ENCODE measurements at places on chromosomes 3 and 15. TPM values are rescaled to one million over a fixed set of nuclear protein-coding genes. Genes with fewer than 3 reads are reported as not detected.
A peak's percentile ranks its signal among the peaks of the same experiment; 100 is the strongest.

Gene FBXW12
- not detected for polyA plus RNA-seq

DNA sequence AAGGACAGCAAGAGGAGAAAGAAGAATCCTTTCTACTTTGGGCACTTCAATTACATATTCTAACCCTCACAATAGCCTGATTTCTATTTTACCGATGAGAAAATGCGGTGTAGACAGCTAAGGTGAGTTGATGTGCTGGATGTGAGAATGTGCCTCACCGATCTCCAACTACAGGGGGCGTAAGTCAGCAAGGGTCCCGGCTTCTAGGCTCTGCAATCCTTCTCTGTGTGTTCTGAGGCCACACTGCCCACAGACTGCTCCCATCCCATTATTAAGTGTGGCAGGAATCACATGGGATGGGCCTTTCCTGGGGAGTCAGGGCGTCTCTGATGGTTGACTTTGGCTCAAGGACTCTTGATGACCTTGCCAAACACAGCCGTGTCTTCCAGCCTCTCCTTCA, 23.6 kb upstream of the RPL35A start:
- no peaks in the 10 kb centered on the region for H3K36me3 ChIP-seq
- DNase-seq: no peak
- no peak overlapping the region for H3K4me3 ChIP-seq
- H3K4me1 ChIP-seq: no peaks in the 10 kb centered on the region

- H3K27ac ChIP-seq: no peak overlapping the region
- no peaks in the 10 kb centered on the region for H3K4me1 ChIP-seq
- no peaks in the 10 kb centered on the region for H3K36me3 ChIP-seq
- H3K4me3 ChIP-seq: no peak overlapping the region
- no peaks in the 10 kb centered on the region for H3K27me3 ChIP-seq
- DNase-seq: no peak
Observed at GRCh38 chr3:65251375-65251774, 563.6 kb upstream of the ADAMTS9 start.

GRCh38 chr15:31098491-31098917, 3.0 kb downstream of the TRPM1 start:
- no peaks in the 10 kb centered on the region for H3K27me3 ChIP-seq
- no peak overlapping the region for H3K27ac ChIP-seq
- no peaks in the 10 kb centered on the region for H3K36me3 ChIP-seq
- peaks cover 10% of the 10 kb centered on the region for H3K4me1 ChIP-seq
- no peak overlapping the region for H3K4me3 ChIP-seq
- DNase-seq: no peak

Gene ZNF620
- polyA plus RNA-seq: 2.4 TPM

GRCh38 chr15:73388256-73388781, 19.6 kb upstream of the HCN4 start:
- H3K27me3 ChIP-seq: peaks cover 14% of the 10 kb centered on the region
- no peaks in the 10 kb centered on the region for H3K36me3 ChIP-seq
- no peak overlapping the region for H3K27ac ChIP-seq
- H3K4me1 ChIP-seq: no peaks in the 10 kb centered on the region
- no peak for DNase-seq
- H3K4me3 ChIP-seq: no peak overlapping the region

- no peak overlapping the region for H3K4me3 ChIP-seq
- H3K4me1 ChIP-seq: no peaks in the 10 kb centered on the region
- DNase-seq: no peak
- H3K36me3 ChIP-seq: peaks cover 8% of the 10 kb centered on the region
- H3K27ac ChIP-seq: no peak overlapping the region
Observed at GRCh38 chr3:138670407-138670806, 61.8 kb downstream of the FAIM start.

DNA sequence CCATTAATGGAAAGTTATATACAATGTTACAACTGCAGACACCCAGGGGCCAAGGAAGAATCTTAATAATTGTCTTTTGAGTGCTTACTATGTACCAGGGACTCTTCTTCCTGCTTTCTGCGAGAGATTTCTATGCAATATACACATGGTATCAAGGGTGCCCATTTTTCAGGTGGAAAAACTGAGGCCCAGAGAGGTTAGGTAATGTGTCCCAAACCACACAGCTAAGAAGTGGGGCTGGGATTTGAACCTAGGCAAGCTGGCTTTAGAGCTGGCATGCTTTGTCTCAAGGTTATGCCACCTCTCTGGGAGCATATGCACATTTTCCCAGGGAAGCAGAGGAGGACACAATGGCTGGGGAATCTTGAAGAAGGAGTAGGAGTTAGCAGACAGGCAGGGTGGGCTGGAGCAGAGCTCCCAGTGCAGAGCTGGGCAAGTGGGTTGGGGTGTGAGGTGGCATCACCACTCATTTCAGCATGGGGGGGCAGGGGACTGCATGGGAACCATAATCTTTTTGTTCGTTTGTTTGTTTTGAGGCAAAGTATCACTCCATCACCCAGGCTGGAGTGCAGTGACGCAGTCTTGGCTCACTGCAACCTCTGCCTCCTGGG, 339.8 kb upstream of the LRRFIP2 start:
- H3K27me3 ChIP-seq: no peaks in the 10 kb centered on the region
- no peak overlapping the region for H3K27ac ChIP-seq
- H3K4me1 ChIP-seq: peaks cover 31% of the 10 kb centered on the region
- H3K4me3 ChIP-seq: no peak overlapping the region

Gene GOLGA6A
- not detected for polyA plus RNA-seq

- H3K4me3 ChIP-seq: no peak overlapping the region
- DNase-seq: no peak
- H3K36me3 ChIP-seq: no peaks in the 10 kb centered on the region
- H3K4me1 ChIP-seq: peaks cover 60% of the 10 kb centered on the region
- H3K27ac ChIP-seq: peak overlapping the region; percentile 53
Observed at GRCh38 chr3:42037318-42037945, 53.7 kb upstream of the TRAK1 start.
